GM20000 (cell line): ENCODE measurements at places on chromosomes 12 and 14.
A peak's percentile ranks its signal among the peaks of the same experiment; 100 is the strongest.

DNA sequence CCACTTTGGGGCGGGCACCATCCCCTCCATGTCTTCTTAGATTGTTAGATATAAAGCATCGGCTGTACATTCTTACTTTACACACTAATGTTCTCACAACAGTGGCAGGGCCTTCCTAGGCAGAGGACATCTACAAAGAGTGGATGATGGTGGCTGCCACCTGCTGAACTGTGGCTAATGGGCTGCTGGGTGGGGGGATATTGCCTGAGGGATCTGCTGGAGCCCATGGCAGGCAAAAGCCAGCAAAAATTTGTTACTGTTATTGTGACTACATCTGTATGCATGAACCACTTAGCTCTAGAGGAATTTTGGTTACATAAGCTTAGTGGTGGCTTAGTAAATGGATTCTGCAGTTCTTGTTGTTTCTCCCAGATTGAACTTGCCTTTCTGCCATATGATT is 52.6 kb downstream of the DIP2B start:
- no peak for DNase-seq

GRCh38 chr12:33439587-33440011 is at the start of gene SYT10:
TSS of gene SYT10 (minus strand) at chr12:33439819. CDS start at chr12:33439522, 297 bp downstream.
- DNase-seq = peak; percentile 14

GRCh38 chr12:9868311-9868801 is 798 bp downstream of the CLEC2B start:
- no peak for DNase-seq

DNA sequence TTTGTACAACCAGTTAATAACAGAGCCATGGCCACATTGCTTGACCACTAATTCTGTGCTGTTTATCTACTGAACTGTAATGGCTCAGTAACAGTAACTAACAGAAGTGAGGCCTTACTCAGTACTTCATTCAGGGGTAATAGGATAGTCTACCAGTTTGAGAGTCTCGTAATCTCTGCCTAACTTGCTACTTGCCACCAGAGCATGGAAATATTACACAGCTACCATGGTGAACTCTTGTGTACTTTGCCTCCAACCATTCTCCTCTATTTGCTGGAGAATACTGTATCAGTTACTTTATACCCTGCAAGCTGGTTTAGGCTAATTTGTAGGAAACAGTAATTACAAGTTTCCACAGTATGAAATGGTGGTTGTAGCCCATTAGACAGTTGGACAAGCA is 10.6 kb downstream of the SCFD1 start:
- DNase-seq = no peak

- no peak for DNase-seq
Observed at GRCh38 chr14:49206828-49207227, 379.4 kb downstream of the RPS29 start.

- DNase-seq = no peak
Observed at GRCh38 chr14:96980835-96981234, 183.7 kb downstream of the VRK1 start.

DNA sequence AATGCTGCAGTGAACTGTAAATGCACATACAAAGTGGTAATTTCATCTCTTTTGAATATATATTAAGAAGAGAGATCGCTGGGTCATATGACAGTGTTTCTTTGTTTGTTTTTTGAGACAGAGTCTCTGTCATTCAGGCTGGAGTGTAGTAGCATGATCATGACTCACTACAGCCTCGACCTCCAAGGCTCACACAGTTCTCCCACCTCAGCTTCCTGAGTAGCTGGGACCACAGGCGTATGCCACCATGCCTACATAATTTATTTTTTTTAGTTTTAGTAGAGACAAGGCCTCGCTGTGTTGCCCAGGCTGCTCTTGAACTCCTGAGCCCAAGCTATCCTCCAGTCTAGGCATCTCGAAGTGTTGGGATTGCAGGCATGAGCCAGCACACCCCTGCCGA is 62.4 kb upstream of the ACSS3 start:
- DNase-seq = no peak

DNA sequence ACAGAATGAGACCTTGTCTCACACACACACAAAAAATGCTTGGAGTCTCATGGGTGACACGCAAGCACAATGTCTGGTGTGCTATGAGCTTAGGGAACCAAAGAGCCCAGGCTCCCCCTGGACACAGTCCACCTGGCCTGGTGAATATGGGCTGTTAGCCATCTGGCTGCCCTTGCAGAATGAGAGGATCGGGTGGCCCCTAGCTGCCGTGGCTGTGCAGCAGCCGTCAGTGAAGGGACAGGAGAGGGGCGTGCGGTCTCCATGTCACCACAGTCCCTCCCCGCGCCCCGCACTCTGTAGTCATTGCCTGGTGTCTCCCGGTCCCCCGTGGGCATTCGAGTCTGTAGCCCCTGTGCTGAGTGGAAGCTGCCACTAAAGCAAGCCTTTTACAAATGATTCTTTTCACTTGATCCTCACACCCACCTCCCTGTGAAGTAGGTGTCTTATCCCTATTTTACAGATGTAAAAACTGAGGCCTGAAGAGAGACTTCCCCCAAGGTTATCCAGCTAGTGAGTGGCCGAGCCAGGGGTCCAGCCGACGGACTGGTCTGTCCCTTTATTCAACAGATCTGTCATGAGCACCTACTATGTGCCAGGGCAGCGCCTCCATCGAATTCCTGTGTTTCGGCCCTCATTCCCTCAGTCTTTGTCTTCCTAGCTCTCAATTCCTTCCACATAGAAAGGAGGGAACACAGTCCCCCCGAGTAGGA is 18.8 kb downstream of the MVK start:
- DNase-seq = no peak

DNA sequence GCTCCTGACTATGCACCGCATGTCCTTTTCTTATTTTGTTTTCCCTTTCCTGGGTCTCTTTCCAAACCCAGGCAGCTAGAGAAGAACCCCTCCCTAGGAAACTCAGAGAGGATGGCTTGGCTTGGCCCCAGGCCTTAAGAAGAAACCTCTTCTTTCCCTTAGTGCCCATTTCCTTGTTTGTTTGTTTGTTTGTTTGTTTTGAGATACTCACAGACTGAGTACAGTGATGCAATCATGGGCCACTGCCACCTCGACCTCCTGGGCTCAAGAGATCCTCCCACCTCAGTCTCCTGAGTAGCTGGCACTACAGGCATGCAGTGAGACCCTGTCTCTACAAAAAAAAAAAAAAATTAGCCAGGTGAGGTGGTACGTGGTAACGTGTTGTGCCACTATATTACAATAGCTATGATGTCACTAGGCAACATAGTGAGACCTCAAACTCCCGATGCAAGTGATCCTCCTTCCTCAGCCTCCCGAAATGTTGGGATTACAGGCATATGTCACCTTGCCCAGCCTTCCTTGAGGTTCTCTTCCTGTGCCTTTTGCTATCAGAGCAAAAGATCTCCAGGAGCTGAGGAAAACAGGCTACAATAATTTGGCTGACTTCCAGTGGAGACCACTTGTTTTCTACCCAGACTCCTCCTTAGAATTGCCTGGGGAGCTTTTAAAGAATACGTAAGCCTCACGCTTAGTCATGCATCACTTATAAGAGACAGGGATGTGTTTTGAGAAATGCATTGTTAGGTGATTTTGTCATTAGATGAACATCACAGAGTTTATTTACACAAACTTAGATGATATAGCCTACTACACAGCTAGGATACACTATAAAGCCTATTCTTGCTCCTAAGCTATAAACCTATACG is 34.5 kb upstream of the LGALS3 start:
- no peak for DNase-seq
